H4 (cell line): ENCODE measurements at places on chromosomes 4 and X. TPM values are rescaled to one million over a fixed set of nuclear protein-coding genes. Genes with fewer than 3 reads are reported as not detected.

- DNase-seq = no peak
Measured at GRCh38 chr4:53821179-53821851, 230.0 kb upstream of the LNX1 start.

The GLRA2 gene
- total RNA-seq = not detected in 2 replicates

- DNase-seq = no peak
Measured at GRCh38 chr4:41448934-41449333, 89.0 kb upstream of the LIMCH1 start.

The TRIM75 gene
- not detected in 2 replicates for total RNA-seq

The EPGN gene
- total RNA-seq = 1.4 and 1.7 TPM in 2 replicates

The SLC34A2 gene
- total RNA-seq = not detected in 2 replicates

- DNase-seq = peak; percentile 22
Measured at GRCh38 chr4:145788755-145789154, 108.8 kb downstream of the C4orf51 start.

DNA sequence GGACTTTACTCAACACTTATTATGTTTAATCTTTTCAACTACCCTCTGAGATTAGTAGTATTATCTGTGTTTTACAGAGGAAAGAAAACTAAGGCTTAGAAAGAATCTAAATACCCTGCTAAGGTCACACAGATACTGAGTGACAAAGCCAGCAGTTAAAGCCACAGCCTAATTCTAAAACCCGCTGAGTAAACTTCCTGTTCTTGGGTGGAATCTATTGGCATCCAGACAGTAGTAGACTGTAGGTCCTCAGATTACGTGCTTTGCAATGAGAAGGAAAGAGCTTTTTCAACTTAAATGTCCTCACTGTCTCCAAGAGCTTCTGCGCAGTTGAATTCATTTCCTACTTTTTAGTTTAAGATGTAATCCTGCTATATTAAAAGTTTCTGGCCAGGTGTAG, 126.0 kb downstream of the TENM3 start:
- peak; percentile 48 for DNase-seq

The SASH3 gene
- not detected in 2 replicates for total RNA-seq

DNA sequence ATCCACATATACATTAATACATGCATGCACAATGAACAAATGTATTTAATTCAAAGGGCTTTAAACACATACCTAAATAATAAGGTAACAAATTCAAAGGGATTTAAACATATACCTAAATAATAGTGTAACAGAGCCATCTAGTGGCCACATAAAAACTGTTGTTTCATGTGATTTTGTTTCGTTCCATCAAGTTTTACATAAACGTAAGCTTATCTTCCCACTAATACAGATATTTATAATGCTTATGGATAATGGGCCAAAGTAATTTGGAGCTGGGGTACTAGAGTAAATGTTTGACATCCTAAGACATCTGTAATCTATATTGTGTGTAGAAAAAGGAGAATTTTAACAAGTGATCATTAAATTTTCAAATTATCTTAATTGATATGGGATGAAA, 82.3 kb downstream of the PRSS12 start:
- peak; percentile 36 for DNase-seq

The ZDHHC15 gene
- total RNA-seq = 0.27 and 1.4 TPM in 2 replicates
